ENCODE measurements at places on chromosomes 11 and 22.

GRCh38 chr11:96841792-96842191, 452.0 kb downstream of the JRKL start:
- no peak for DNase-seq

DNA sequence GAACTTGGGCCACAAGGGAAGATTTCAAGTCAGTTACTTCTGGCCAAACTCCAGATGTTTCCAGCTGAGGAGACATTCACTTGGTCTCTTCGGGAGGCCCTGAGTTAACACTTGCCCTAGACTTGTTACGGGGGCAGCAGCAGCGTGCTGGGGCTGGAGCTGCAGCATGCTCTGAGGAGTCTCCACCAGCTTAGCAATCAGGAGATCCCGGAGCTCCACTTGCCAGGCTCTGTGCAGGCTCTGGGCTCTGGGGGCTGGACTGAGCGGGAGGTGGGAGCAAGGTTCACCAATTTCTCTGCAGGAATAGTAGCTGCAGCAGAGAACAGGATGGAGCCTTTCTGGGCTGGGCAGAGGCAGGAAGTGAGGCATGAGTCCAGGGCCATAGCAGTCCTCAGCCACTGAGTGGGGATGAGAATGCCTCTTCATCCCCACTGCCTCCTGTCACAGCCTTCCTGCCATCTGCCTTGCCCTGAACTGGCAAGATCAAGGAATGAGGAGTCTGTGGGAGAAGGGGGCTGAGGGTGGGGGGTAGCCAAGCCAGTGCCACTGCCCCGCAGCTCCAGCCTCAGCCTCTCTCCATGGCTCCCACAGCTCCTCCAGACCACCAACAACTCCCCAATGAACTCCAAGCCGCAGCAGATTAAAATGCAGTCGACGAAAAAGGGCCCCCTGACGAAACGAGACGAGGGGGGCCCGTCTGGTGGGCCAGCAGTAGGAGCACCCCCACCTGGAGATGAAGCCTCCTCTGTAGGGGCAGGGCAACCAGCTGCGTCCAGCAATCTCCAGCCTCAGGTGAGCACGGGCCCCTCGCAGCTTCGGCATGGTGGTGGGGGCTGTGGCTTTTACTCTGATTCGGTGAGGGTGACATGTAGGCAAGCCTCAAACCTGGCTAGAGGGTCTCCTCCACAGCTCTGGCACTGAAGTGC, 23.4 kb downstream of the GTPBP1 start:
- DNase-seq = no peak

- DNase-seq = no peak
Observed at GRCh38 chr11:116030697-116031331, 526.6 kb upstream of the CADM1 start.

- DNase-seq = no peak
Observed at GRCh38 chr11:101336155-101336554, 206.5 kb upstream of the PGR start.

DNA sequence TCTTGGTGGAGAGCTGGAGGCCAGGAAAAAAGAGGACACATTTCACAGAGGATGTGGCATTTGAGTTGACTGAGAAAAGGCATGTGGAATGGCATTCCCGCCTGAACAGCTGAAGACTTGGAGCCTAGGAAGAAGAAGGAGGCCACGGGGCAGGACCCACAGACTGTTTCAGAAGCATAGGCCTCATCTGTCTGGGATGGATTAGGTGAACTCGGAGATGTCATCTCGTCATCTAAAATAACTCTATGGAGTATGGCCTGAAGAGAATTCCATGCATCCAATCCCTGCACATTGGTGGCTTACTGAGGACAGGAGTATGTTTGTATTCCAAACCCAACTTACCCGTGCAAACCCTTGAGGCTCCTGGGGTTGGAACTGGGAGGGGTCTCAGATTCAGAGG, 16.4 kb downstream of the SPATA19 start:
- no peak for DNase-seq

GRCh38 chr11:86509588-86509974, 134.9 kb downstream of the CCDC81 start:
- no peak for DNase-seq

- DNase-seq = no peak
Observed at GRCh38 chr11:109423466-109424190, 1.6 kb downstream of the C11orf87 start.

- DNase-seq = no peak
Observed at GRCh38 chr11:32671051-32671450, 87.4 kb downstream of the EIF3M start.

GRCh38 chr11:61325649-61326414, 7.1 kb downstream of the DDB1 start:
- no peak for DNase-seq

GRCh38 chr11:27041141-27041899, 705 bp downstream of the BBOX1 start:
- DNase-seq = peak; percentile 45

- DNase-seq = no peak
Observed at GRCh38 chr22:40212121-40212520, 34.4 kb downstream of the TNRC6B start.

DNA sequence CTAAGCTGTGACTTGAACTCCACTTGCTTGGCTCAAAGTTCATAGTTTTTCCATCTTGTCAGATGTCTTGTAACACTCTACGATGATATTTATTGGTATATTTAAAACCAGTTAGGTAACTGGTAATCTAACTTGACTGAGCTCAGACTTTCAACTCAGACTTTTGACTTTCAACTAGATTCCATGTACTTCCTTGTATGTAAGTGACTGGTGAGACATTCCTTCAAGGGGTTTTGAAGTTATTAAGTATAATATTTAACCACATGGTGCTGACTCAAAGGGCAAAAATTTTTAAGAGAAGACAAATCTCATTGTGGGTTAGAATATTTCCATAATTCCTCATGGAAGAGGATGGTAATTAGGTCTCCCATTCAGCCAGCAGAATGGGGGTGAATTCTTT, 631.3 kb upstream of the ANO5 start:
- DNase-seq = no peak

GRCh38 chr22:50473088-50473487, 1.7 kb downstream of the SBF1 start:
- no peak for DNase-seq

DNA sequence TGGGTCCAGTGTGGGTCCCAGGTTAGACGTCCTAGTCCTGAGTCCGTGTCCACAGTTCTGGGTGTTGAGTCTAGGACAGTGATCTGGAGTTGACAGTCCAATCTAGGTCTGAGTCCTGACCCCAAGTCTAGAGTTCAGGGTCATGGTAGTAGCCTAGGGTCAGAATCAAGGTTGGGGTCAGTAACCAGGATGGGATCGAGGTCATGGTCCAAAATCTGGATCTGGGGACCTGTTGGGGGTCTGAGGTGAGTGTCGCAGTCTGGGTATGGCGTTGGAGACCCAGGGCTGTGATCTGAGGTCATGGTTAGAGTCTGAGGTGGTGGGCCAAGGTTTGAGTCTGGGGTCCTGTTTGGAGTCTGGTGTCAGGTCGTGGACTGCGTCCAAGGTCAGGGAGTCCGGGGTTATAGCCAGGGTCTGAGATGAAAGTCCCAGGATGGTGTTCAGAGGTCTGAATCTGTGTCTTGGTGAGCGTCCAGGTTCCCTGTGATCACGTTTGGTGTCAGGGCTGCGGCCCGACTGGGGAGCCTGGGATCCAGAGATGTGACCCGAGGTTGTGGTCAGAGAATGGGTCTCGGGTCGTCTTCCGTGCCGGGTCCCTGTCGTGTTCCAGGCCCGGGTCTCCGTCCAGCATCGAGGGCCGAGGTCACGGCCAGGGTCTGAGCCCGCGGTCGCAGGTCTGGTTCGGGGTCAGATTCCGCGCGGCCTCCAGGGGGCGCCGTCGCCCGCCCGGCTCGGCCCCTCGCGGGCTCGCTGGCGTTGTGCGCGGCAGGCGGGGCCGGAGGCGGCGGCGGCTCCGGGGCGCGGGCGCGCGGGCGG, 432 bp upstream of the GRK2 start:
- DNase-seq = no peak

GRCh38 chr11:59216641-59217564, 4.2 kb upstream of the MPEG1 start:
- no peak for DNase-seq
